Stimulated activated CD4-positive, alpha-beta T cell treated with anti-CD3 and anti-CD28 coated beads, Interleukin-1b, Interleukin-23, amount 100 ng/mL, for 1 hour (primary cell): ENCODE measurements at places on chromosomes 11 and 22.
A peak's percentile ranks its signal among the peaks of the same experiment; 100 is the strongest.

DNA sequence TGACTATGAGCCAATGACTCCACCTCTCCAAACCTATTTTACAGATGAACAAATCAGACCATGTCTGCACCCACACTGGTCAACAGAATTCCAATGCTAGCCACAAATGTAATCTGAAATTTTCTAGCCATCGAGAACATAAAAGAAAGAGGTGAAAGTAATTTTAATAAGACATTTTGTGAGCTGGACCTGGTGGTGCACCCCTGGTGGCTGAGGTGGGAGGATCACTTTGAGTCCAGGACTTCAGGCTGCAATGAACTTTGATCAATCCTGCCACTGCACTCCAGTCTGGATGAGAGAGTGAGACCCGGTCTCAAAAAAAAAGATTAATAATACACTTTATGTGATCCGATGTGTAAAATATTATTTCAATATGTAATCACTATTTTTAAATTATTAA, 9.4 kb upstream of the RNF185 start:
- no peak for DNase-seq

GRCh38 chr11:111944139-111944538, 7.0 kb downstream of the DIXDC1 start:
- DNase-seq = no peak

DNA sequence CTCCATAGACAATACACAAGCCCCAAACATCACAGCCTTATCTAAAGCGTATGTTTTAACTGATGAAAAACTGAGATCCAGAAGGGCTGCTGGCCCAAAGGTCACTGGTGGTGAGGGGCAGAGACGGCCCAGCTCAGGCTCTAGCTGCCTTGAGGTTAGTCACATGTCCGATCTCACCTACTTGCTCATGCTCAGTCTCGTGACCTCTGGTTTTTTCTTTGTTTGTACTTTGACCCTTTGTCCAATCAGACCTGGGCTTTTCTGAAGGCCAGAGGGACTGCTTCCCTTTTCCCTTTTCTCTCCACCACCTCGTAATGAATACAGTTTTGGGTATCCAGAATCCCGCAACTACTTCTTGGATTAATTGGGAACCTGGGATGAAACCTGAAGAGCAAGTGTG, 28.6 kb downstream of the MMP20 start:
- DNase-seq = no peak

GRCh38 chr11:129279326-129280026, 87.4 kb upstream of the ARHGAP32 start:
- peak; percentile 26 for DNase-seq

DNA sequence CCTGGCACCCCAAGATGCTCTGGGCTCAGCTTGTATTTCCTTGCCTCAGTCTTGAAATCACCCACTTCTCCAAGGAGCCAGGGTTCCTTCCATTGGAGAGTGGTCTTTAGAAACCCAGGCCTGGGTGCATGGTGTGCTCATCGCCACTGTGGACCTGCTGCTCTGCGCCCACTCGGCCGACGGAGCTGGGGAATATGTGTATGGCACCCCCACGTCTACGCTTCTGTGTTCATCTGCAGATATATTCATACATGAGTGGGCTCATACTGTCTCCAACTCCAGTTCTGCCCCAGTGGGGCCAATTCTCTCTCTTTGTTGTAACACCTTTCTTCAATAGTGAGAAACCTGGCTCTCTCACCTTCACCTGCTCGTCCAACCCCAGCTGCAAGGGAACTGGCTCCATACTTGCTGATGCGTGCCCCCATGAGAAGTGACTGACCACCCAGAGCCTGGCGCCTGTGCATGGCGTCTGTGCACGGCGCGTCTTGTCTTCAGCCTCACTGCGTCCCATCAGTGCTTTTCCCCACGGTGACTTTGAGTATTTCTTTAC, 39.8 kb downstream of the KCNQ1 start:
- DNase-seq = no peak

GRCh38 chr11:65315204-65315865, 669 bp downstream of the CDC42EP2 start:
- peak; percentile 82 for DNase-seq

DNA sequence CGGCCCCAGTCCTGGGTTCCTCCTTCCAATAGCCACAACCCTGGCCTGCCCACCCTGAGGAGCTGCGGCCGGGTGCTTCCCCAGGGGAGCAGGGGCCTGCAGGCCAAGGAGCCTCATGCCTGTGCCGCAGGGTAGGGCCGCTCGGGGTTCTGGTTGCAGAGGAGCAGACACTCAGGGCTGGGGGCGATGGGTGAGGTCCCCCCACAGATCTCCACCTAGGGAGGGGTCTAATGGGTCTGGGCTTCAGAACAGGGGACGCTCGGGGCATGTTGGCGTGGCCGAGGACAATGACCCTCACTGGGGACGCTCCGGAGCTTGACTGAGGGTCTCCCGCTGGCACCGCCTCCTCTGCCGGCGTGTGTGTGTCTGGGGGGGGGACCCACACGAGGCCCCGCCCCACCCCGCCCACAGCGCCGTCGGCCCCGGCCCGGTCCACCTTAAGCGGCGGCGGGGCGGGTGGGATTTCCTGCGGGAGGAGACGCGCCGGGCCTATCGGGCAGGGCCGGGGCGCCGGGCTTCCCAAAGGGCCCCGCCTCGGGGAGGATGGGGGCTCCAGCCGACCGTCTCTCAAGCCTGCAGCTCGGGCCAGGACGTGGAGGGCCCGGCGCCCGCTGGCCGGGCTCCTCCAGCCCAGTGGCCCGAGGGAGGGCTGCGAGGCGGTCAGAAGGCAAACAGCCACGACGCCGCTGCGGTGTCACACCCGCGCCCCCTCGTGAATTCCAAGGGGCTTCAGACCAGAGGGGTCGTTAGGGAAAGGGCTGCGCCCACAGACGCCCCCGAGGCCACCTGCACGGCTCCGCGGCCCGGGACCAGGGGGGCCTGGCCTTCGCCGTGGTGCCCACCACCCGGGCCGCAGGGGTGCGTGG, 640 bp upstream of the ZDHHC8 start:
- DNase-seq = peak; percentile 75

DNA sequence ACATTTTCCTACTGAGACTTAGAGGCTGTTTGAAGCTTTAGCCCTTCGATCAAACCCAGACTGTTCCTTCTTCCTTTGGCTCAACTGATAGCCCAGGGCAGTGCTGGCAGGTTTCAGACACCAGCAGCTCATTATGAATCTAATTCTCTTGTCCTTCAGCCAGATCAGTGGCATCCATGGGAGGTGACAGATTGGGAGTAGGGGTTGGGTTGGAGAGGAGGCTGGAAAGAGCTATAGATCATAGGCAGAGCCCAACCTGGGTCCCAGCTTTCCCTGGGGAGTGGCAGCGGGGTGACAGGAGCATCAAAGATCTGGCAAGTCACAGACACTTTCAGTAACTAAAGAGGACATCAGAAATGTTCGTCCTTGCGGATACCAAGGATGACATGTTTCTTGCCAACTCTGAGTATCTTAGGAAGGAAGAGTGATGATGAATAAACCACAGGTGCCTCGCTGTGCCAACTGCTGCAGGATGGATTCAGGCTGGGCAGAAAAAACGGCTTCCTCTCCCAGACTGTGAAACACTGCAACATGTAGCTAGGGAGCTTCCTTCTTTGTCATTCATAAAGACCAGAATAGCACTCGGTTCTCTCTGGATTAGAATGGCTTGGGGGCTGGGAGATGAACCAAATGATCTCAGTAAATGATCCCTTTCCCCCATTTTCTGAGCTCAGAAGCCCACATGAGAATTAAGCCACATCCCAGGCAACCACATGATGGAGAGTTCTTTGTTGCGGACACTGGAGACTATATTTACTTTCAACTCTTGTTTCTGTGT, 19.1 kb downstream of the ABCC8 start:
- DNase-seq = no peak

DNA sequence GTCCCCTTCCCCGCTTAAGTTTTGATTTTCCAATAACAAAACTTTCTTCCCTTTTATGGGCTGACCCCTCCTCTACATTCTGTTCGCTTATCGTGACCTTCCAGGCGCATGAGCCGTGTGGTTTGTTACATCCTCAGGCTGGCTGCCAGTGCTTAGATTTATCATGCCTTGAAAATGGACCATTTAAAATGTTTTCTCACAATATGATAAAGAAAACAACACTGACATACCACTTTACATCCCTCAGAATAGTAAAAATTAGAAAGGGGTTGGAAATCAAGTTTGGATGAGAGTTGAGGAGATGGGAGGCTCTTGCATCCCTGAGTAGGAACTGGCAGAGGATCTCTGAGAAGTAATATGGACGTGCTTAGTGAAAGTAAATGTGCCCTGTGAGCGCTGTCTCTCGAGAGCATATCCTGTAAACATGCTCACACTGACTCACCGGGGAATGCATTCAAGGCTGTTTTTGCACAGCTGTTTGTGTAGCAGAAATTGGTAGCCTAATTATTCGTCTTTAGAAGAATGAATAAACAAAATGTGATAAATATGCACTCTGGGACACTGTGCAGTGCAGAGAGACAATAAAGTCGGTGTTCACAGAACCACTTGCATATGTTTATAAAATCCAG, 17.1 kb upstream of the TOLLIP start:
- DNase-seq = no peak
